ENCODE measurements at places on chromosomes 2 and 18.

DNA sequence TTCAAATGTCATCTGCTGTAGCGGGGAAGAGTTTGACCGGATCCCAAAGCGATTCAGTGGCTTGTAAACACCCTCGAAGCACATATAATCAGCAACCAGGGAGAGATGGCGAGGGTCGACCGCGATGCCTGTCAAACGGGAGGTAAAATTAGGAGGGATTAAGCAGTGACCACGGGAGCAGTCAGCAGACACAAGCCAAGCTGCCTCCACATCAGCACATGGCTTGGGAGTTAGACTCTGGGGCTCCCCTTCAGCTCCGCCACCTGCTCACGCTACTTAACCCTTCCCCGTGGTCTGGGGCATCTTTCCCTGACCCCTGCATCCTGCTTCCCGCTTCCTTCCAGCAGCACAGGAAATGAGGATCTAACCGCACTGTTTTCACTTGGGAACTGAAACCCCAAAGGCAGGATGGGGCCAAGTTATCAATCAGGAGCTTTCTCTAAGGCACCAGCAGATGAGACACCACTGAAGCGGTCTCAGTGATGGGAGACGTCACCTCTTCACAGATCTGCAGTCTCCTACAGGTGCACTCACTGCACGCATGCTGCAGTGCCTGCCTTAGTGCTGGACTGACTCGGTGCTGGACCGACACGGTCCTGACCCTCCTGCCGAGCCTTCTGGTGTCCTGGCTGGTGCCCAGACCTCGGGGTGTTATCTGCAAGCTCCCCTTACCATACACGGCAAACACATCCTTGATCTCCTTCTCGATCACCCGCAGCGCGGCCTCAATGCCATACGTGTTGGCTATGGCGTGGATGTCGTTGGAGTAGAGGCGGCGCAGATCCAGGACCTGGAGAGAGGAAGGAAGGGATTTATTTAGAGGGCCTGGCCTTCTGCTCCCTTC is 77.5 kb downstream of the POLR1A start:
- DNase-seq: no peak

DNA sequence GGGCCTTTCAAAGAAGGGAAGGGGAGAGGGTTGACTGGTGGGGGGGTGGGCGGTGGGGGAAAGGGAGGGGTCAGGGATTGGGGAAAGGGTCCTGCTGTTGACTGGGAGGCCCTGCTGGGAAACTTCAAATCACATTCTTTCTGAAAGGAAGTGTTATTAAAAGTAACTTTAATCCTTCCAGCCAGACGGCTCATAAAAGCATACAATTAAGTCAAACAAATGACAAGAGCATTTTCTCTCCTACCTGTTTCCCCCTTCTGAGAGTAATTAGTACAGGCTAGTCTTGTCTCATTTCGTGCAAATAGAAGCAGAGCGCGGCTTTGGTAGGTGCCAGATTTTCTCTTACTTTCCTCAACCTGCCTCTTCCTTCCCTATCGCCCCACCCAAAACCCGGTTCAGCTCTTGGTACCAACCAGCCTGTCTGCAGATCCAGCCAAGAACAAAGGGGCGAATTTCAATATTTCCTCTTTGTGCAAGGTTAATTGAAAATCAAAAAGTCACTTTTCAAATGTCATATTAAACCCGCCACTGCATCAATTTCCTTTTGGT is 2112.6 kb upstream of the PIK3C3 start:
- no peak for DNase-seq

DNA sequence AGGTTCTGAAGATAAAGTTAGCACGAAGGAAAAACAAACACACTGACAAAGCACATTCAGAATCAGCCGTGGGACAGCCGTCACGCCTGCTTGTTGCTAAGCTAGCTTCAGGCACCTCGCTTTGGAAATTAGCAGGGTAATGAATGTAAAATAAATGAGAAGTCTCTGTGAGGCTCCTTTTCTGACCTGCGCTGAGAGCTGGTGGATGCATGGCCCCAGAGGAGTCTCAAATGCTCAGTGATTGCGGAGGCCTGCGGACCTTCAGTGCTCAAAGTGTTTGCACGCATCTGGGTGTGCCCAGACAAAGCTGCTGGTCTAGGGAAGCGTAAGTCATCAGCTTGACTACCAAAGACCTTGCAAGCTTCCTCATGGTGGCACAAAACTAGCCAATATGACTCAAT is 50.6 kb downstream of the CD8B2 start:
- no peak for DNase-seq

GRCh38 chr2:70461414-70461813 is 92.2 kb downstream of the TGFA start:
- no peak for DNase-seq

DNA sequence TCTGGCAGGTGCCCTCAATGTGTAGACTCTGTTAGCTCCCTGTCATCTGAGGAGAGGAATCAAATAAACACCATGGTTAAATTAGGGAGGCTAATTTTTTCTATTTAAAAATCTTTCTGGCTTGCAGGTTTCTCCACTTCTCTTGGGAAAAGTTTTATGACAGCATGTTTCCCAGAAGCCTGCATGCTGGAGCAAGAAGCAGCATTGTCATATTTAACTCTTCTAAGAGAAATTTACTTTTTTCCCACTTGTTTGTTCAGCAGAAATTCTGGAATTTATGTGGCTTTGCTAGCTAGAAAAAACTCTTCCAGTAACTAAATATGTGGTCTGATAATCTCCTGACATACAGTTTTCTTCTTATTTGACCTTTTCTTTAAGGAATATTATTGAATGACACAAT is 230.5 kb downstream of the PARD3B start:
- no peak for DNase-seq

GRCh38 chr2:196566961-196567666 is 72.4 kb upstream of the CCDC150 start:
- DNase-seq: peak; percentile 11

GRCh38 chr2:176181551-176181950 is 6.9 kb upstream of the HOXD1 start:
- DNase-seq: no peak

GRCh38 chr2:66437691-66438497 is 3.0 kb downstream of the MEIS1 start:
- no peak for DNase-seq

DNA sequence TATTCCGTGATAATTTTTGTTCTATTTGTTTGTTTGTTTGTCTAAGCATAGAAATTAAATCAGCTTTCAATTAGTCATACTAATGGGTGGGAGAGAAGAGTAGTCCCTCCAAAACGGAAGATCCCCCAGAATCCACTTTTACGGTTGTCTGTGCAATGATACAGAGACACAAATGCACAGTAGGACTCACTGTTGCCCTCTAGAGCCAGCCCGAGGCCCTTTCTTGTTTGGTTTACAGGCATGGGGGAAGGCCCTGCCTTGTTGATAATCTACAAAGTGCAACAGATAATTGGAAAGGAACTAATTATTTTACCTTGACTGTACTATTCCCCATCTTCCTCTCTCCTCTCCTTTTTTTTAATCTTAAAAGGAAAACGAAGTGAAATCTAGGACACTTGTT is 121.1 kb downstream of the ACOXL start:
- DNase-seq: no peak

DNA sequence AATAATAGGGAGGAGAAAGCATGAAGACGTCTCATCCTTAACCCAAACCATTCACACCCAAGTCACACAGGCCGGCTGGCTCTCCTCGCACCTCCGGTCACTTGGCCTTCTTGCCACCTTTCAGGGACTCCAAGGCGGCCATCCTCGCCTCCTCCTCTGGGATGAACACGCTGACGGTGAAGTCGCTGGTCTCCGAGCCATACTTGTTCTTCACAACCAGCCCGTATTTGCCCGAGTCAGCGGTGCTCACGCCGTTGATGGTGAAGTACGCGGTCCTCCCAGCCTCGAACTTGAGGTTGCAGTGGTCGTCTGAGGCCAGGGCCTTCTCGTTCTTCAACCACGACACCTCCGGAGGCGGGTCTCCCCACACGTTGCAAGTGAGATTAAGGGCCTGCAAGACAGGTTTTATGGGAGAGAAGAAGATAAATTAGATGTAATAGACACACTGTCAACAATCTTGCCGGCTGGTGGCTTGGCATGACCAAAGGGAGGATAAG is 54.3 kb upstream of the LPIN2 start:
- DNase-seq: no peak

GRCh38 chr2:197993830-197994229 is 189.4 kb downstream of the PLCL1 start:
- DNase-seq: no peak

DNA sequence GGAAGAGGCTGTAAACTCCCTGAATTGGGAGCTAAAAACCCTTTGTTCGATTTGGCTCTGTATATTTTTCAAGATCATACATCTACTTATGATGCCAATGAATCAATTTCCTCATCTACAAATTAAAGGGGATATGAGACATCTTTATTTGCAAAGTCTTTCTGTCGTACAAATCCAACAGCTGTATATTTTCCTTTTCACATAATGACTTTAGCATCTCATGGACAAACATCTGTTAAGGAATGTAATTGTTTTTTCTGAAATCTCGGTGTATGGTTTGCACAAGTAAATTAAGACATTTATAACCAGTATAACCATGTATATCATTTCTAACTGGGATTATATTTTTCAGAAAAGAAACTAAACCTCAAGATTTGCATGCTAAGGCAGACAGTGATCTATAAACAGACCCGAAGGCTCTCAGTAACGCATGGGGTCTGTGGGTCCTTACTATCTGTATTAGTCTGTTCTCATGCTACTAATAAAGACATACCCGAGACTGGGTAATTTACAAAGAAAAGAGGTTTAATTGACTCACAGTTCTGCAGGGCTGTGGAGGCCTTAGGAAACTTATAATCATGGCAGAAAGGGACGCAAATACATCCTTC is 130.8 kb downstream of the SLC8A1 start:
- DNase-seq: no peak

DNA sequence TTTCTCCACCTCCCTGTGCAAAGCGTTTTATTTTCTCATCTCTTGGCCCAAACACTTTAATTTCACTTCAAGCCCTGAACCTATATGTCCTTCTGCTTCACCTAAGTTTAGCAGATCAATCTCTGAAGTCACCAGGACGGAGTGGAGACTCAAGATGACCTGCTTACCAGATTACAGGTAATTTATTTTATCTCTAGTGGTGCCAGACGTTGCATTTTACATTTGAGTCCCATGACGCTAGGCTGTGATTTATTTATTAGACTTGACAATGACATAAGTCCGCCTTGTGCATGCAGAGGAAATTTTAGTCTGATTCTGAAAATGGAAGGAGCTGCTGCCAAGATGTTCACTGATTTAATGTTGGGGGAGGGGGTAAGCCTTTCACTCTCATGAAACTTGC is 73.9 kb downstream of the MRO start:
- no peak for DNase-seq

- DNase-seq: peak; percentile 81
Measured at GRCh38 chr18:23992089-23992940, 22.2 kb upstream of the TTC39C start.

GRCh38 chr2:11500702-11501303 is 33.0 kb upstream of the GREB1 start:
- no peak for DNase-seq

DNA sequence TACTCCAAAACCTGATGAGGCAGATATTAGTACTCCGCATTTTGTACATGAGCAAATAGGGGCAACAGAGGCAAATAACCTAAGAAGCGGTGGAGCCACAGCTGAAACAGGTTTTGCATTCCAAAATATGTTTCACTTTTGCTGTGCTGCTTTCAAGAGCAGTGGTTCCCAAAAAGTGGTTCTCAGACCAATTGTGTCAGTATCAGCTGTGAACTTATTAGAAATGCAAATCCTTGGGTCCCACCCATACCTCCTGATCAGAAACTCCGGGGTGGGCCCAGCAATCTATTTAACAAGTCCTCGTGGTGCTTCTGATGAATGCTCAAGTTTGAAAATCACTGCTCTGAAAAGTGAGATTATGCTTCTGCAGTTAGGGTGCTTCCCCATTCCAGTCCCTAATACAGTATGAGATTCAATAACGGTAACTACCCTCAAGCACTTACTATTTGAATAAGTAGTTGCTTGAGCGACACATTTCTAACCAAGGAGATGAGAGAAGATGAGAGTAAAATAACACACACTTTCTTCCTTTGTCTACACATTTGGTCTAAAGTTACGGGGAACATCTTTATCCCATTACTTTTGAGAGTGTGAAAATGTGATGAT is 17.8 kb upstream of the TCF4 start:
- DNase-seq: no peak

DNA sequence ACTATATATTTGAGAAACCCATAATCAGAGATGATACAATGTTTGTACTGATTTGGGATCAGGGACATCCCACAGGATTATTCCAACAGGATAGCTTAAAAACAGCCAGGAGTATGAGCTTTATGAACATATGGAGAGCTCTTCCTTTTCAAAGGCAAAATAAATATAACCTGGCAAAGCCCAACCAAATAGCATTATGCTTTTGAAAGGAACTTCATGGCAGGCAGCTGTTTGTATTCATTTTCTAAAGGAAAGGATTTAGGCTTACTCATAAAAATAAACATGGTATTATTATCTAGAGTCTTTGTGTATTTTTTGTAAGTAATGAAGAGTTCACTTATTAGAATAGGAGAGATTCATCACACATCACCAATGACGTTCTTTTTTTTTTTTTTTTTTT is 44.4 kb downstream of the CCDC195 start:
- no peak for DNase-seq

DNA sequence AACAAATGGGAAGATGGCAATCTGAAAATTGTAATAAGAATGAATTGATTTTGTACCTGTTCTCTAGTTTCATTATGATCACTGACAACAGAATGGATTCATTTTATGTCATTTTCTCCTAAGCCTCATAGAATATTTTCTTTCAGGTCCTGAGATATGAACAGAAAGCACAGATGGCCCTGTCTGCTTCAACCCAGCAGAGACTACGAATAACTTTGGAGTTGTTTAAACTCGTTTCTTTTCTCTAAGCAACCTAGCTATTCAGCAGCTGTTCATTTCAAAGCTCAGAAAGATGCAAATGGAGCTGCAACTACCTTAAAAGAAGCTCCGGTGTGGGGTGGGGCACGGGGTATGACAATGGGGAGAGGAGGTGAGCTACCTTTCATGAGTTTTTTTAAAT is 124.9 kb downstream of the ALK start:
- DNase-seq: no peak

DNA sequence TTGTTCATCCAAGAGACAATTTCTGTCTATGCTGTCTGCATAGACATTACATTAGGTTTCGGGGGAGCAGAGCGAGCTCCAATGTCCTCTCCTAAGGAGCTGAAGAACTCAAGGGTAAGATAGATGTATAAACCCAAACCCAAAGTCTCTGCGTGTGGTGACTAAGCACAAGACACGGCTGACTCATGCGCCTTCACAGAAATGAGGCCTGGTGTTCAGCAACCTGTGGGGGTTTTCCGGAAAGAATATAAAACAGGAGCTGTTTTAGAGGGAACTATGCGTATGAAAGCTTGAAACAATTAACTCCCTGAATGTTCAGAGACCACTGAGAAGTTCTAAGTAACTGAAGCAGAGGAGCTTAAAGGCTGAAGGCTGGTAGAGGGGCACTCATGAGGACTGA is 154.7 kb downstream of the SOX11 start:
- peak; percentile 13 for DNase-seq

- no peak for DNase-seq
Measured at GRCh38 chr2:100107906-100108647, 34.3 kb downstream of the AFF3 start.

DNA sequence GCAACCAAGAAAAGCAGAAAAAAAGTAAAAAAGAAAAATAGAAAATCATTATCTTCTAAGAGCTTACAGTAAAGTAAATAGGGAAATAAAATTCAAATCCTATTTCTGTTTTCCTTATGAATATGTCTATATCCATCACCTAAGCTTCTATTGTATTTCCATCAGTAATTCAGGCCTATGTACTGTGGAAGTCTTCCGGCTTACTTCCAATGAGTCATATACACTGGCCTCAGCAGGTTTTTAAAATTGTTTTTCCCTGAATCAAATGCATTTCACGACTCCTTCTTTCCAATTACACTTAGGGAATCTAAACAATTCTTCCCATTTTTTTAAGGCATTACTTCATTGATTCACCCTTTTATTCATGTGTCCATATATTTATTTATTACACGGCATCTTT is 164.7 kb downstream of the CCDC102B start:
- no peak for DNase-seq

All from astrocyte of the cerebellum (primary cell).